ENCODE measurements at places on chromosomes 12 and 14.
A peak's percentile ranks its signal among the peaks of the same experiment; 100 is the strongest.

DNA sequence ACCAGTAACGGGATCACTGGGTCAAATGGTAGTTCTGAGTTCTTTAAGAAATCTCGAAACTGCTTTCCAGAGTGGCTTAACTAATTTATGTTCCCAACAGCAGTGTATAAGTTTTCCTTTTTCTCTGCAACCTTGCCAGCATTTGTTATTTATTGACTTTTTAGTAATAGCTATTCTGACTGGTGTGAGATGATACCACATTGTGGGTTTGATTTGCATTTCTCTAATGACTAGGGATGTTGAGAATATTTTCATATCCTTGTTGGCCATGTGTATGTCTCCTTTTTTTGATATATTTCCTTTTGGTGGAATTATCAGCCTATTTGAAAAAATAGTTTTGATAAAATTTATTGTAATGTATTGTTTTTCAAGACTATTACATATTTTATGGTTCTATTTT, 701.2 kb upstream of the FBXO33 start:
- no peak for DNase-seq

GRCh38 chr12:49288412-49288853, 6.5 kb upstream of the PRPH start:
- DNase-seq: peak; percentile 40

DNA sequence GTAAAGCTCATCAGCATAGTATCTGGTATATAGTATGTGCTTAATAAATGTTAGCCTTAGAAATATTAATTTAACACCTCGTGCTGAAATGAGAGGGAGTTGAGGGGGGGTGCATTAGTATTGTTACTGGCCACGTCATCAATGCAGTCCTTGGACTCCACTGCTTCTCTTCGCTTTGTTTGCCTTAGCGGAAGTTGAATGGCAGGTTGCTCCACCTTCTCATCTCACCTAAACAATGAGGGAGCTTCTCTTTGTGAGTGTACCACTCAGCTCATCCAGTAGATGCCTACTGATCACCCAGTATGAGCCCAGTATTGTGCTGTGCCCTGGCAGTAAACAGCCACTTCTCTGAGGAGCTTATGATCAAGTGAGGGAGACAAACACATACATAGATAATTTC, 4.5 kb downstream of the TMEM117 start:
- DNase-seq: no peak

- no peak for DNase-seq
These were observed 121.9 kb downstream of the DNAI7 start for GRCh38 chr12:25072906-25073650.

GRCh38 chr12:121770813-121771625, 22.5 kb downstream of the RHOF start:
- no peak for DNase-seq

GRCh38 chr14:20782280-20782890, 1.3 kb downstream of the RNASE6 start:
- DNase-seq: no peak

GRCh38 chr12:109203480-109203879, 87.1 kb downstream of the ACACB start:
- no peak for DNase-seq

GRCh38 chr12:22656831-22657230, 31.9 kb downstream of the ETNK1 start:
- no peak for DNase-seq

- no peak for DNase-seq
These were observed 127.7 kb downstream of the ZNF664 start for GRCh38 chr12:124100572-124101178.

DNA sequence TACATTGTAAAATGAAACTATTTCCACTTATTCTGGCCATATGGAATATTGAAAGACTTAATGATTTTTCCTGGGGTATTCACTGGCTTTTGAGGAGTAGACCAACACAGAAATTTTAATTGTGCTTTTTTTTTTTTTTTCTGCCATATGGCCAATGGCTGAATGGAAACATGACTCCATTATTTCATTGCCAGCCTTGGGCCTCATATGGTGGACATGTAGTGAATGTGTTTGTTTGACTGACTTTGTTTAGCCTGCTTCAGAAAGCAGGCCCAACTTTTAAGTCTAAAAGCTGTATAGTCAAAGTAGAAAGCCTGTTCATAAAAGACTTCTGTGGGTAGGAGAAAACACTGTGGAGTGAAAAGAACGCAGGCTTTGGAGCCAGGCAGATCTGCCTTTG, 2.4 kb downstream of the GNG2 start:
- DNase-seq: no peak

GRCh38 chr12:121331248-121331647, 21.0 kb downstream of the ANAPC5 start:
- no peak for DNase-seq

DNA sequence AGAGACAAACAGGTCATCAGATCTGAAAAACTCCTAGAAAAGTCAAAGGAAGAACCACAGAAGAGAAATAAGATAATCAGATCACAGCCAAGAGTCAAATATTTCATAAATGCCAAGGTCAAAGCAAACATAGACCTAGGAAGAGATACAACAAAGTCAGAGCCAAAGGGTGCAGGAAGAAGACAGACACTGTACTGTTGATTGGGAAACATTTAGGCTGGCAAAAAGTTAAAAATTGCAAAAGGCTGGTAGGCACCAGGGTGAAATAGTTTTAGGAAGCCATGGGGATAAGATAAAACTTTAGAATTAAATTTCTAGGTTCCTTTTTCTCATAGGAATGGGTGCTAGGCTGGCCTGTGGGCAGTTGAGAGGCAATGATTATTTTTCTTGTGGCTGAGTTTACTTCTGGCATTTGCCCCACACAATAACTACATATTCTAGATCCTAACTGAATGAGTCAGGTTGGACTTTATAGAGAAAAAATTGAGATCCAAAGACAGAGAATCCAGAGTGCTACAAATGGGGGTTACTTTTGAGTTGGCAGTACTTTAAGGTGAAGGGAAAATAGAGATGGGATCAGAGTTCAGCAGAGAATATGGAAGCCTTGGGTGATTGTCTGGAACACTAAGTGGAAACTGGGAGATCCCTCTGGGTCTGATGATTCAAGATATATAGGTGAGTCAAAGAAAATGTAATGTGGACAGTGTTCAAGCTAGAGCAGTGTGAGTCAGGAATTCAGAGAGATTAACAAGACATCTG, 215.5 kb downstream of the C12orf50 start:
- DNase-seq: no peak

GRCh38 chr12:109888179-109889020, 8.1 kb upstream of the GLTP start:
- no peak for DNase-seq

DNA sequence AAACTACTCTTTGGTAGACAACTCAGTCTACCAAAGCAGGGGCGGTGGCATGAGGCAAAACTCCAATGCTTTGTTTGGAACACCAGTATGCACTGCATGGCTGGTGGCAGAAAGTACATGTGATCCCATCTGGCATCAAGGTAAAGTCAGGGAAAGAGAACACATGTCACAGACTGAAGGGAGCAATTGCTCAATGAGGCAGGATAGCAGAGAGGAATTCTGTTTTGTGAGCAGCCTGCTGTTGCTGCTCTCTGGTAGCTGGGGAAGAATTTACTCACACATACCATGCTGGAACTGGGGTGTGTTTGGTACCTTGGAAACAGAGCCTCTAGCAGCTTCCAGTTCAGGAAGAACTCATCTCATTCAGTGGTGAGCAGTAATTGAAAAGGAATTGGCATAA, 84.8 kb downstream of the HELB start:
- DNase-seq: no peak

- no peak for DNase-seq
These were observed 3.0 kb upstream of the TAS2R14 start for GRCh38 chr12:10941916-10942607.

DNA sequence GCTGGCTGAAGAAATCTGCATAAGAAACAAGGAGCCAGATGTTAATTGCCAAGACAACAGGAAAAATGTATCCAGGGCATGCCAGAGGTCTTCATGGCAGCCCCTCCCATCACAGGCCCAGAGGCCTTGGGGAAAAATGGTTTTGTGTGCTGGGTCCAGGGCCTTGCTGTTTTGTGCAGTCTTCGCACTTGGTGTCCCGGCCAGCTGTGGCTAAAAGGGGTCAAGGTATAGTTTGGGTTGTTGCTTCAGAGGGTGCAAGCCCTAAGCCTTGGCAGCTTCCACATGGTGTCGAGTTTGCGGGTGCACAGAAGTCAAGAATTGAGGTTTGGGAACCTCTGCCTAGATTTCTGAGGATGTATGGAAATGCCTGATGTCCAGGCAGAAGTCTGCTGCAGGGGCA, 29.9 kb upstream of the CNTN1 start:
- no peak for DNase-seq

- DNase-seq: no peak
These were observed 175.8 kb upstream of the HMGA2 start for GRCh38 chr12:65648461-65648860.

DNA sequence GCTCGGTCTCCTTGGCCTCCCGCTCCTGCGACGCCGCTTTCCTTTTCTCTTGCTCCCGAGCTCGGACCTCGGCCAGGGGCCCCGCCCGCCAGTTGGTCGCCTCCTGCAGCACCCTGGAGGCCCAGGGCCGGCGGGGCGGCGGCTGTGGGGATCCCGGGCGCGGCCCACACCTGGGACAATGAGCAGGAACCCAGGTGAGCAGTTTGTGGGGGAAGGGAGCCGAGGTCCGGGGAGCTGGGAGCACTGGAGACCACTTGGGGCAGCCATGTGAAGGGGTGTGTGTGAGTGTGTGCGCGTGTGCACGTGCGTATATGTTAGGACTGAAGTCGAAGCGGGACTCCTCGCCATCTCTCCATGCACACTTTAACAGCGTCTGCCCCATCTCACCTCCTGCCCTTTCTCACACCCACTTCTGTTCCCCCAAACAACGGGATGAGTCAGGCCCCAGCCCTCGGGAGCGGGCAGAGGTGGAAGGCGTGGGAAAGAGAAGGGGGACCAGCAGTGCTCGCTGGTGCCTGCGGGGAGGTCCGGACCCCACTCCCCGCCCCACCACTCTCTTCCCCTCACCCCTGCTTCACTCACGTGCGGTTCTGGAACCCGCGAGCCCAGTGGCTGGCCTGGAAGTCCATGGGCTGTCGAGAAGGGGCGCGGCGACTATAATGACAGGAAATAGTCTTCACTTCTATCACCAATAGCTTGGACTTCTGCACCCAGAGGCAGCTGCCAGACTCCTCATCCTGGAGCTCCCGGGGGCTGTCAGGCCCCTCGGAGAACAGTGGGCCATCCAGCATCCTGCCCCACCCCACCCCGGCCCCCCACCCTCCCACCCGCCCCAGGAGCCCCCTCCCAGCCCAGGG, 450 bp downstream of the DDN start:
- no peak for DNase-seq

DNA sequence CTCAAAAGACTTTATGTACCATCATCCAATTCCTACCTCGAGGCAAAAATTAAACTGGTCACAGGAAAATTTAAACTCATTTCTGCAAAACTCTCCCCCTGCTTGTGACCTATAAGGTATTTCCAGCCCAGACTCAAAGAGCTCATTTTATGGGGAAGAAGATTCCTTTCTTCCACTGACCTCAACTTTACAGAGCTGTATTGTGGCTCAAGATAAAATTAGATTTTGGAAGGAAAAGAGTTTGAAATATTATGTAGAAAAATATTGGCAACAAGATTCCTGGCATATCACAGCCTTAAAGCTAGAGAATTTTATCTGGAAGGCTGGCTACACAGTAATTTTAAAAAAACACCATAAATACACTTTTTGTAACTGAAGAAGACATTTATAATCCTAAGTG, 91.7 kb downstream of the STXBP6 start:
- DNase-seq: no peak

GRCh38 chr14:38394767-38395166, 138.9 kb upstream of the CLEC14A start:
- no peak for DNase-seq

GRCh38 chr12:122985338-122986257, 5.1 kb downstream of the ARL6IP4 start:
- no peak for DNase-seq

GRCh38 chr14:36975834-36976233, 196.6 kb downstream of the SLC25A21 start:
- DNase-seq: no peak

DNA sequence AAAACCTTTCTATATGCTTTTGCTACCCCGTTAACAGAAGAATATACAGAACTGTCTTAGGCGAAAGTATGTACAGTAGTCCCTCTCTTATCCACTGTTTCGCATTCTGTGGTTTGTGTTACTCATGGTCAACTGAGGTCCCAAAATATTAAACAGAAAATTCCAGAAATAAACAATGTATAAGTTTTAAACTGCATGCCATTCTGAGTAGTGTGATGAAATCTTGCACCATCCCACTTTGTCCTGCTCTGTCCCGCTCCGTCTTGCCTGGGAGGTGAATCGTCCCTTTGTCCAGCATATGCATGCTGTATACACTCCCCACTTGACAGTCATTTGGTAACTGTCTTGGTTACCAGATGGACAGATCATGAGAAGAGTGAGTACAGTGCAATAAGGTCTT, 70.1 kb upstream of the STRN3 start:
- no peak for DNase-seq

GRCh38 chr12:84508851-84509260, 403.7 kb downstream of the SLC6A15 start:
- DNase-seq: no peak

DNA sequence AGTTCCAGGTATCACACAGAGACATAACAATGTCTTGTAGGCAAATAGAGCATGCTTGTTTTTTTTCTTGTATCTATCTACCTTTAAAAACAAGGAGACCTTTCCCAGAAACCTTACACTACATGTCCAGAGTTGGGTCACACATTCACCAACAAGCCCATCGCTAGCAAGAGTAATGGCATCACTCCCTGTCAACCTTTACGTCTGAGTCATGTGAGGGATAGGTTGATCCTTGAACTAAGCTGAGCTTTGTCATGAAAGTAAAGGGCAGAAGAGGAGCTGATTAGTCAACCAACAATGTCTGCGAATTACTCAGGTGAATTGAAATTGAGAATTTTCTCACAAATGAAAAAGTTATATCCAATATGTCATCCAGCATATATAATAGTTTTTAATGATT, 219.4 kb downstream of the CNTN1 start:
- DNase-seq: no peak

- DNase-seq: peak; percentile 84
These were observed 280.0 kb upstream of the RTL1 start for GRCh38 chr14:101183376-101184103.

- no peak for DNase-seq
These were observed 83.0 kb upstream of the FZD10 start for GRCh38 chr12:130079279-130079678.

GRCh38 chr12:109734219-109735000, 20.8 kb downstream of the FAM222A start:
- no peak for DNase-seq

All from progenitor cell of endocrine pancreas (in vitro differentiated cells).